ENCODE measurements at places on chromosomes 2 and 18. TPM values are rescaled to one million over a fixed set of nuclear protein-coding genes. Genes with fewer than 3 reads are reported as not detected.

- H3K27ac ChIP-seq = no peak overlapping the region
- H3K4me3 ChIP-seq = no peak overlapping the region
- H3K4me1 ChIP-seq = peaks cover 9% of the 10 kb centered on the region
- H3K27me3 ChIP-seq = peaks cover 78% of the 10 kb centered on the region
- DNase-seq = peak; percentile 80
These were observed 14.9 kb upstream of the ITM2C start for GRCh38 chr2:230849633-230850357.

Gene IAH1
- total RNA-seq = 72.1 TPM

GRCh38 chr2:939936-940601 lies 10.6 kb upstream of the SNTG2 start:
- DNase-seq = no peak
- H3K27ac ChIP-seq = no peak overlapping the region
- H3K27me3 ChIP-seq = peaks cover 5% of the 10 kb centered on the region
- H3K36me3 ChIP-seq = no peaks in the 10 kb centered on the region
- no peak overlapping the region for H3K4me3 ChIP-seq
- no peaks in the 10 kb centered on the region for H3K4me1 ChIP-seq

DNA sequence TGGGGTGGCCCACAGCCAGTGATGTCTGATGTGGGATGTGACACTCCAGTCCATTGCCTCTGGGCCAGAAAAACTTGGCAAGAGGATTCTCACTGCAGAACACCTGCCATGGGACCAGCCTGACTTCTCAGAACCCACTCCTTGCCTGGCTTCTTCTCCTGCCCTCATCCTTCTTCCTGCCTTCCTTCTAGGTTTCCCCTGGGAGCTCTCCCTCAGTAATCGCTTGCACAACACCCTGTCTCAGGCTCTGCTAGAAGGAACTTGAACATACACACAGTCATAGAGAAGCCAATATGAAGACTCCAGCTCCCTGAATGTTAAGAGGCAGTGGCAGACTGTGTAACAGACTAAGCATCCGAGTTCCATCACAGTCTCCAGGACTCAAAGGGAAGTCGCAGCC lies 4.3 kb upstream of the COL6A3 start:
- H3K27ac ChIP-seq = no peak overlapping the region
- no peak overlapping the region for H3K4me3 ChIP-seq
- H3K36me3 ChIP-seq = no peaks in the 10 kb centered on the region
- no peak for DNase-seq

GRCh38 chr18:9825571-9826073 lies 60.2 kb upstream of the TXNDC2 start:
- H3K27ac ChIP-seq = no peak overlapping the region
- no peak overlapping the region for H3K4me3 ChIP-seq
- H3K36me3 ChIP-seq = no peaks in the 10 kb centered on the region
- no peaks in the 10 kb centered on the region for H3K4me1 ChIP-seq
- peaks cover 24% of the 10 kb centered on the region for H3K27me3 ChIP-seq

Gene AP1S3
- total RNA-seq = 13.5 TPM

GRCh38 chr18:59141294-59142068 lies 1.8 kb downstream of the SEC11C start:
- H3K4me3 ChIP-seq = peak overlapping the region; percentile 85
- H3K27ac ChIP-seq = peak overlapping the region; percentile 97
- H3K27me3 ChIP-seq = peaks cover 4% of the 10 kb centered on the region

DNA sequence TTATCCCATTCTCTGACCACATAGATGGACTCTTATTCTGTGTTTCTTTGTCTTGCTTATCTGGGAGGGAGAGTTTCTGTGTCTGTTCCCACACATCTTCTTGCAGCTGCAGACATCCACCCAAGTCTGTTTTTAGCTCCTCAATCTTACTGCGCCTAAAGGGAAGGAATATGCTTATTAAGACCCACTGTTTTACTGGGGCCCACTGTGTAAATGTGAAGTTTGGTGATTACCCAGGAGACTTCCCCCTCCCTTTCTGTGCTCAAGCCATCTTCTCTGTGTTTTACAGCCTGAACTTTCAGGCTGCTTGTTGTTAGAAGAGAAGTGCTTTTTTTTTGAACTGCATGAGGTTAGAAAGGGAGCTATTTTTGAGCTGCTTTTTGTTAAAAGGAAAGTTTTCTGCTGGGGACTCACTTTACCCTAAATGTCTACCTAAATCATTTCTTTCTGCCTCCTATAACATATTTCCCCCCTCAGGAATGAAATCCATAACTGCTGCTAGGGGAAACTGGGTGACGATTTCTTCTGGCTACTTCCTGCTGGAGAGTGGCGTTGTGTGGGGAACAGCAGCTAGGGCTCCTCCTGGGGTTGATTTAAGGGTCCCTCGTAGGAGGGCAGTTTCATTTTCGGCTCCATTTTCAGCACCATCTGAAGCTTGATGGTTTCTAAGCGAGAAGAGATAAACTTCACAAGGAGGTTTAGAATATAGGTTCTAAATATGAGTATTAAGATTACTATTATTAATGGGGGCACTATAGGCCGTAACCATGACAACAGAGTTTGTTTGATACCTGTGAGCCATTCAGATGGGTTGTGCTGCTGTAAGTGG lies 39.5 kb upstream of the GMCL1 start:
- no peak for DNase-seq
- H3K27me3 ChIP-seq = no peaks in the 10 kb centered on the region
- H3K36me3 ChIP-seq = peaks cover 14% of the 10 kb centered on the region
- H3K4me3 ChIP-seq = peak overlapping the region; percentile 45
- H3K4me1 ChIP-seq = peaks cover 12% of the 10 kb centered on the region

GRCh38 chr2:55168221-55169154 lies 63.6 kb downstream of the CLHC1 start:
- H3K27ac ChIP-seq = no peak overlapping the region
- H3K27me3 ChIP-seq = no peaks in the 10 kb centered on the region
- no peak overlapping the region for H3K4me3 ChIP-seq
- H3K36me3 ChIP-seq = no peaks in the 10 kb centered on the region
- H3K4me1 ChIP-seq = no peaks in the 10 kb centered on the region

DNA sequence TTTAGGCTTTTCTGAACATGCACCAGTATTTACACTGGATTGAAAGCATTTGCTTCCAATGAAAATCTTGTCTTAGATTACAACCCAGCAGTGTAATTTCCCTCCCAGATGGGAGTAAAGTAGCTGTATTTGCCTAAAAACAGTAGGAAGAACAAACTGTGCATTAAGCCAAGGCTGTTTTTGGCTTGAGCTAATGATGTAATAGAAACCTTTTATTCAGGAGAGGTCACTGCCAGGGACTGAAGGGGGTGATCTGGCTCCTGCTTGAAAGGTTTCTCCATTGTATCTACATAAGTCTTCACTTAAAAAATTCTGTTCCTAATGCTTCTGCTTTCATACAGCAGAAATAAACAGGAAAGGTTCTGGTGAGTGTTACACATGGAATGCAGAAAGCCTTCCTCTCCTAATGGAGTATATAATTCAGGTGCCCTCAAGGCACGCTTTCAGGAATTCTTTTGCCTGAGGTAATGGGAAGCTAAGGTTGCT lies 74.4 kb downstream of the MEIS1 start:
- H3K4me3 ChIP-seq = no peak overlapping the region
- DNase-seq = no peak
- no peaks in the 10 kb centered on the region for H3K4me1 ChIP-seq
- no peaks in the 10 kb centered on the region for H3K36me3 ChIP-seq
- H3K27ac ChIP-seq = no peak overlapping the region
- H3K27me3 ChIP-seq = no peaks in the 10 kb centered on the region

Gene ABCB11
- not detected for total RNA-seq

GRCh38 chr2:204407204-204408014 lies 137.9 kb upstream of the PARD3B start:
- no peak overlapping the region for H3K4me3 ChIP-seq
- no peaks in the 10 kb centered on the region for H3K36me3 ChIP-seq
- H3K4me1 ChIP-seq = no peaks in the 10 kb centered on the region
- no peak for DNase-seq
- H3K27me3 ChIP-seq = peaks cover 5% of the 10 kb centered on the region
- no peak overlapping the region for H3K27ac ChIP-seq

GRCh38 chr2:147560810-147561535 lies 283.9 kb upstream of the ACVR2A start:
- no peak overlapping the region for H3K4me3 ChIP-seq
- H3K27ac ChIP-seq = no peak overlapping the region
- no peaks in the 10 kb centered on the region for H3K27me3 ChIP-seq
- no peak for DNase-seq
- H3K36me3 ChIP-seq = no peaks in the 10 kb centered on the region

Gene TFCP2L1
- total RNA-seq = 0.14 TPM

- H3K4me3 ChIP-seq = no peak overlapping the region
- H3K36me3 ChIP-seq = peaks cover 27% of the 10 kb centered on the region
- DNase-seq = no peak
- peaks cover 3% of the 10 kb centered on the region for H3K4me1 ChIP-seq
- no peak overlapping the region for H3K27ac ChIP-seq
These were observed 13.6 kb downstream of the TWSG1 start for GRCh38 chr18:9348079-9348671.

- no peak overlapping the region for H3K27ac ChIP-seq
- no peaks in the 10 kb centered on the region for H3K4me1 ChIP-seq
- DNase-seq = no peak
These were observed 92.7 kb downstream of the MRO start for GRCh38 chr18:50726960-50727589.

Gene GKN1
- total RNA-seq = not detected

GRCh38 chr2:206558492-206558891 lies 83.8 kb upstream of the FAM237A start:
- H3K27ac ChIP-seq = no peak overlapping the region
- H3K27me3 ChIP-seq = peaks cover 15% of the 10 kb centered on the region
- H3K4me3 ChIP-seq = no peak overlapping the region
- peaks cover 6% of the 10 kb centered on the region for H3K4me1 ChIP-seq
- no peak for DNase-seq

GRCh38 chr2:54524226-54524991 lies 68.3 kb downstream of the SPTBN1 start:
- DNase-seq = no peak
- H3K36me3 ChIP-seq = no peaks in the 10 kb centered on the region
- no peak overlapping the region for H3K4me3 ChIP-seq
- peaks cover 22% of the 10 kb centered on the region for H3K4me1 ChIP-seq
- no peak overlapping the region for H3K27ac ChIP-seq

DNA sequence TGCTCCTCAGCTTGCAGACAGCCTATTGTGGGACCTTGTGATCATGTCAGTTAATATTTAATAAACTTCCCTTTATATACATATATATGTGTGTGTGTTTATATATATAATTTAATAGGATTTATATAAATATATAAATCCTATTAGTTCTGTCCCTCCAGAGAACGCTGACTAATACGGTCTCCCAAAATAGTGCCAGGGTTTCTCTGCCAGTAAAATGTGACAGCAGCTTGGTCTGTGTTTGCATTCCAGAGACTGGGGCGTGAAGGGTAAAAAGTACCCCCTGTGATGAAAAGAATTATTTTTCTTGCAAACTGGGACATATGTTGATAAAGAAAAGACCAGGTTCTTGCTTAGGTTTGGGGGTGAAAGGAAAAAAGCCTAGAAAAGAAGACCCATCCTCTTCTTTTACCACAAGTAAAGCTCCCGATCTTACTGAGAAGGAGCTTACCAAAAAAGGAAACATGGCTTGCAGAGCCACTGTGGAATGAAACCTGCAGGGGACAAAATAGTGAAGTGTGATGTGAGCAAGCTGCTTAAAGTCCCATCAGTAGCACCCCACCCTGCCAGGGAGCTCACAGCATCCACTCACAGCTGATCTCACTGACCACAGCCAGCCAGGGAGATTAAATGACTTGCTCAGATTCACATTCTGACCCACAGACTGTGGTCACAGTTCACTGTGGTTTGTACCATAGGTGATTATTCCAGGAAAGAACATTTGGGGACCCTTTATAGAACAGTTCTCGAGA lies 110.9 kb upstream of the RMP24 start:
- no peaks in the 10 kb centered on the region for H3K36me3 ChIP-seq
- H3K4me3 ChIP-seq = no peak overlapping the region
- peak; percentile 42 for DNase-seq
- no peak overlapping the region for H3K27ac ChIP-seq

Gene ATP6V1B1
- total RNA-seq = not detected

- no peak for DNase-seq
- H3K27ac ChIP-seq = no peak overlapping the region
- no peaks in the 10 kb centered on the region for H3K4me1 ChIP-seq
- no peaks in the 10 kb centered on the region for H3K27me3 ChIP-seq
- H3K36me3 ChIP-seq = no peaks in the 10 kb centered on the region
These were observed 203.7 kb upstream of the DLGAP1 start for GRCh38 chr18:4658804-4659203.

DNA sequence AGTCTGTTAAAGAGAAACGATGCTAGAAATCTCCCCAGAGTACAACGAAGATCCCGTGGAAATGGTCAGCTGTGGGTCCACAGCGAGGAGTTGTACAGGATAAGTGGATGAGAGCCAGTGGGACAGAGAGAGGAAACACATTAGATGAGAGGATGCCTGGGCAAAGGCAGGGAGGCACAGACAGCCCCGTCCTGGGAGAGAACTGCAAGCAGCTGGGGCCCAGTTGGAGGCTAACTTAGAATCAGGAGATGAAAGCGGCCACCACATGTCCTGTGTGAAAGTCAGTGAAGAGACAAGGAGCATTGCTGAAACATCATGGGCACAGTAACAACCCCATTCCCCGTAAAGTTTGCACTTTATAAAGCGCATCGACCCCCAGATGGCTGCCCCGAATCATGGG lies 157.5 kb downstream of the RAPGEF4 start:
- no peak overlapping the region for H3K27ac ChIP-seq
- no peaks in the 10 kb centered on the region for H3K4me1 ChIP-seq
- no peak overlapping the region for H3K4me3 ChIP-seq
- peaks cover 33% of the 10 kb centered on the region for H3K27me3 ChIP-seq

DNA sequence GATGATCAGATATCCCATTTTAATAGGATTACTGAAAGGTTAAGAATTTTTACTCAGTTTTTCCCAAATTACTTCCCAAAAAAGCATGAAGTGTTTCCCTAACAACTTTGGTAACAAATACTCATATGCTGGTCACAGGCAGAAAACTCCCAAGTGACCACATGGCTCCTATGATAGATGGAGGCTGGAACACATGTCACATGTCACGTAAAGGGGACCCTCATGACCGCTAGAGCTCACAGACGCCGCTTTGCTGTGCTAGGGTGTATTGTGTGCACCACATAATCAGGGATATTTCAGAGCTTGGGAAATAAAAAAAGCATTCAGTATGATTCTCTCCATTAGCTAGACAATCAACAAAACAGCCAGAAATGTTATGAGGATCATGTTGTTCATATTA lies 228.2 kb downstream of the TMEM163 start:
- H3K27ac ChIP-seq = no peak overlapping the region
- no peak for DNase-seq
- H3K27me3 ChIP-seq = peaks cover 45% of the 10 kb centered on the region
- H3K4me3 ChIP-seq = no peak overlapping the region
- H3K36me3 ChIP-seq = no peaks in the 10 kb centered on the region
- H3K4me1 ChIP-seq = no peaks in the 10 kb centered on the region

Gene ARHGEF4
- total RNA-seq = 0.41 TPM

- H3K4me3 ChIP-seq = no peak overlapping the region
- H3K27me3 ChIP-seq = no peaks in the 10 kb centered on the region
- DNase-seq = no peak
These were observed 27.3 kb downstream of the LPIN2 start for GRCh38 chr18:2985628-2986027.

Gene ZNF892
- 3.5 TPM for total RNA-seq

- no peak overlapping the region for H3K4me3 ChIP-seq
- DNase-seq = no peak
- no peaks in the 10 kb centered on the region for H3K4me1 ChIP-seq
- H3K27ac ChIP-seq = no peak overlapping the region
- H3K27me3 ChIP-seq = peaks cover 26% of the 10 kb centered on the region
These were observed 106.9 kb downstream of the FARSB start for GRCh38 chr2:222548992-222549391.

Data from activated CD8-positive, alpha-beta memory T cell treated with anti-CD3 and anti-CD28 coated beads, Interleukin-2, amount 10 ng/mL, durations not matched to agents 7 days and 5 days (primary cell).